ENCODE measurements at places on chromosomes 5 and 9.
A peak's percentile ranks its signal among the peaks of the same experiment; 100 is the strongest.

GRCh38 chr5:176732736-176733405 lies 77.5 kb upstream of the UNC5A start:
- no peak for DNase-seq

- no peak for DNase-seq
Measured at GRCh38 chr5:91433861-91434260, 50.7 kb upstream of the ARRDC3 start.

- DNase-seq, result peak; percentile 48
Measured at GRCh38 chr5:125274938-125275724, 528.7 kb upstream of the ZNF608 start.

DNA sequence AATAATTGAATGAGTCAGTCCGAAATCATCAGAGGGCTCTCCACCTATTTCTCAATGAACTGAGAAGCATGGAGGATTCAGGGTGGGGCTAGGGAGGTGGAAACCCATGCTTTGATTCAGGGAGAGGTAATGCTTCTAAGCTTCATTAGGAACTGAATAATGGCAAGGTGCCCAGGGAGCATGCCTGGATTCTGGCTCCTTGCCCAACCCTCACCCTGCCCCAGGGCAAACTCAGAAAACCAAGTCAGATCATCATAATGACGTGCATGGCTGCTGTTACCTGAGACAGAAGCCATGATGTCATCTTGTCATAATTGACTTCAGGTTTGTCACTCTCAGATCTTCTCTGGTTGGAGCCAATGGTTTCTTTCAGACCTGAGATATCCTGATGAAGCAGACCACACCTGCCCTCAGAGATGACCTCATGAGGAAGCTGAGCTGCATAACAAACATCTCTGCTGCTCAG lies 199.6 kb downstream of the SYK start:
- DNase-seq, result peak; percentile 62

DNA sequence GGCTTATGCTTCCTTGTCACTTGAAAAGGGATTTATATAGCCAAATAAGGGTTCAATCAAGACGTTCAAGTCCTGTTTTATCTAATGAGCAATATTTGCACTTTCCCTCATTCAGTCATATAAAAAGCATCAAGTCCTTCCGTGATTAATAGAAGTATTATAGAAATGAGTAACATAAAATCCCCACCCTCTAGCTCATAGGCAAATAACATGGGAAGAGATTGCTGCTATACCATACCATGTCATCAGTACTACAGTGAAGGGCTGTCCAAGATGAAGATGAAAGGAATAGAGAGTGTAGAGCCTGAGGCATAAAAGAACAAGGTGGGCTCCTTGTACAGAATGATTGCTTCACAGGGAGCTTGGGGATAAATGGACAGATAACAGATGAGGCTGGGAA lies 20.4 kb upstream of the PAPPA start:
- no peak for DNase-seq

GRCh38 chr5:151490627-151491026 lies 43.2 kb downstream of the SLC36A1 start:
- no peak for DNase-seq

GRCh38 chr5:33721491-33722200 lies 170.1 kb downstream of the ADAMTS12 start:
- DNase-seq, result peak; percentile 17

GRCh38 chr5:172505845-172506244 lies 51.5 kb upstream of the SH3PXD2B start:
- no peak for DNase-seq

GRCh38 chr5:34591723-34592122 lies 64.4 kb upstream of the RAI14 start:
- no peak for DNase-seq

GRCh38 chr5:125683669-125684068 lies 739.5 kb upstream of the GRAMD2B start:
- DNase-seq, result no peak

GRCh38 chr5:119275601-119276173 lies 80.1 kb upstream of the TNFAIP8 start:
- no peak for DNase-seq

- peak; percentile 73 for DNase-seq
Measured at GRCh38 chr5:175920231-175920811, 47.8 kb downstream of the THOC3 start.
